Germinal center (tissue), 1 donor: ENCODE measurements at places on chromosomes 6 and 20.

DNA sequence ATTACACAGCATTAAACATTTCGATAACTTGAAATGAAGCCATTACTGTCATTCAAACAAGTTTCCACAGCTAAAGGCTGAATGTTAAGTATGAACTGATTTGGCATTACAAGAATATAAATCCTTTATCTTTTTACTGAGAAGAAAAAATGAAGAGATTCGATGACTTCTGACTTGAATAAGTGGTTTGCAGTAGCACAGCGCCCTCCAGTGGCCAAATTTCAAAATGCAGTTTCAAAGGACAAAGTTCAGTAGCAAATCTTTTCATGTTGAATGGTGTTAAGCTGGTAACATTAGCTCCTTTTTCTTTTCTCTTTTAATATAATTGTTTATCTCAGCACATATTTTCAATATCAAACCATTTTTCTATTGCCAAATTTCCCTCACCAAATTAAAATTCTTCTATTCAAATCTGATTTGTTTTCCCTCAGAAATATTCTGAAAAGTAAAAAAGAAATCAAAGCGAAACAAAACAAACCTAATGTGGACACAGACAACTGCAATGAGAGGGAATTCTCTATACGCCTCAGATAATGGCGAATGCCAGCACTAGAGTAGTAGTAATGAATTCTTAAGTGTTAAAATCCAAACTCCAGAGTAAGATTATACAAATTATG, 145.7 kb downstream of the BTBD9 start:
- peak; percentile 14 for DNase-seq

DNA sequence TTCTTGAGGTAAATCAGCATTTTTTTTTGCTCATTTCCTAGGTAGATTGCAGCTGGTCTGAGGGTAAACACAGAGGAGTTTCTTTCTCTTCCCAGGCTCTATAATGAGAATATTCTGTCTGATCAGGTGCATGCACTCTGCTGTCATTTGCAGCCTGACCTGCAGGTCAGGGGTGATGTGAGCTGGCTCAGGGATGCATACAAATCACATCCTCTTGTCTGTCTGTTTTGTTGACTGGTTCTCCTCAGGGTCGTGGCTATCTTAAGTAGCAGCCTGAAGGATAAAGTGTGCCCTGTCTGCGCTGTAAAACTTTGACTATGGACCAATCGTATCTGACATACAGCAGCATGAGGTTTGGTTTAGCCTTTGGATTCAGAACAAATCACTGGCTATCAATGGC, 183.4 kb upstream of the POU3F2 start:
- DNase-seq, result no peak

- no peak for DNase-seq
Measured at GRCh38 chr6:168640768-168641167, 199.8 kb downstream of the SMOC2 start.

- DNase-seq, result no peak
Measured at GRCh38 chr6:51584163-51584562, 503.2 kb downstream of the PKHD1 start.
